Activated naive CD4-positive, alpha-beta T cell treated with anti-CD3 and anti-CD28 coated beads, Interleukin-2, amount 50 U/mL, for 72 hours (primary cell): ENCODE measurements at places on chromosomes 16 and 17. TPM values are rescaled to one million over a fixed set of nuclear protein-coding genes. Genes with fewer than 3 reads are reported as not detected.

DNA sequence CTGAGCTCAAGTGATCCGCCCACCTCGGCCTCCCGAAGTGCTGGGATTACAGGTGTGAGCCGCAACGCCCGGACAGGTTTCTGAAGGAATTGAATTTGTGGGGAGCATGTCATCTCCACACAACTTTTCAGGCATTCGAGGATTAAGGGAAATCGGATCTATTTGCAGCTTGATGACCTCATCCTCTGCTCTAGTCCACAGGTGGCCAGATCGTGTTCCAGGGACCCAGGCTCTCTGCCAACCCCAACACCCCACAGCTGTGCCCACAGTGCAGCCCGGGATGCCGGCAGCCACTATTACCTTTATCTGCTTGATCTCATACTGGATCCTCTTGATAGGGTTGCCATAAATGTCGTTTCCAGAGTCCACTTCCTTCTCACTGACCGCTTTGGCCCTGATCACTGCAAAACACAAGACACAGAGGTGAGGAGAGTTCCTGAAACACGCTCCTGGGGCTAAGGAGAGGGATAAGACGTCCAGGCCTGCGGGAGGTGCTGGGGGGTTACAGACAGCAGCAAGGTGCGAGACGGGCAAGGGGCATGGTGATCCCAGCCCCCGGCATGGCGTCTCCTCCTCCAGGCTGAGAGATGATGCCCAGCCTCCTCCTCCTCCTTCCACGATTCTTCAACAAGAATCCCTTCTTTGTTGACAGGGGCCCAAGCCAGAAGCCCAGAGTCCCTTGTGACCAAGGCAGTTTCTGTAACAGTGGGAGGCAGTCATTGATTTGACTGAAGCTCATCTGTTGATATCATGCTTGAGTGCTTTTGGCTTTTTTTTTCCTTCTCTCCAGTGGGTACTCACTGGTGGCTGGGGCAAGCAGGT, 29.3 kb downstream of the CEP295NL start:
- DNase-seq: no peak

DNA sequence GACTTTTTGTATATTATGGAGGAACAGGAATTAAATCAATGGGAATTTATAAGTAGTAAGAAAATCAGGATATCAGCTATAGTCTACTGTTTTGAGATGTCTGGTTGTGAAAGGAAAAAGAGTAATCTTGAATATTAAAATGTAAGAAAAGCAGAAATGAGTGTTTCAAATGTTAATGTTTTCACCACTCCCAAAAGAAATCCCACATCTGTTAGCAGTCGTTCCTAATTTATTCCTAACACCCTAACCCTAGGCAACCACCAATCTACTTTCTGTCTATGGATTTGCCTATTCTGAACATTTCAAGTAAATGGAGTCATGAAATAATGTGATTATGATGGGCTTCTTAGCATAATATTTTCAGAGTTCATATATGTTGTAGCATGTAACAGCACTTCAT, 133.0 kb downstream of the CHD9 start:
- no peak for DNase-seq

DNA sequence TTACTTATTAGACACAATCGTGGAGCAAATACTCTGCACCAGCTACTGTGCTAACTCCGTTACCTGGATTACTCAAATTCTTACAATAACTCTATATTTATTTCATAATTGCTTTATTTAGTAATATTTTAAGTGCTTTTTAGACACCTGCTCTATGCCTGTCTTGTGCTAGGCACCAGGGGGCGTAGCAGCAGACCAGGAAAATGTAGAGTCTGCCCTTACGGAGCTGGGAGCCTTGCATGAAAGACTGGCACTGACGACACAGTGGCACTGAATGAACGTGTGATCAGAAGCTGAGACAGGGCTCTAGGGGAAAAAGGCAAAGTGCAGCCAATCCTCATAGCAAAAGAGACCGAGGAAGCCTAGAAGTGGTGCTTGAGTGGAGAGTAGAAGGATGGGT, 486.5 kb downstream of the CDH13 start:
- no peak for DNase-seq

Gene KRT16
- not detected for total RNA-seq

- no peak for DNase-seq
Observed at GRCh38 chr17:35498448-35499178, 38.9 kb downstream of the SLFN12L start.

Gene SHISA9
- 0.07 TPM for total RNA-seq

DNA sequence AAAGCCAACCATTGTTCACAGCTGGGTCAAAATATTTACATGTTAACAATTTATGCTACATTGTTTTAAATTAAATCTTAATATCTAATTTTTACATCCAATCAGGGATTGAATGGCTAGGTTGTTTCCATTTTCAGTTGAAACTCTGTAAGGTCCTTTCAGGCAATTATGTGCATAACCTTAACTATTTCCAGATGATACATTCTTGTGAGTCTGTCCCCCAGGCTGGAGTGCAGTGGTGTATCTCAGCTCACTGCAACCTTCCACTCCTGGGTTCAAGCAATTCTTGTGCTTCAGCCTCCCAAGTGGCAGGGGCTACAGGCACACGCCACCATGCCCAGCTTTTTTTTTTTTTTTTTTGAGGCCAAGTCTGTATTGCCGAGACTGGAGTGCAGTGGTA, 10.4 kb downstream of the CDC42EP4 start:
- no peak for DNase-seq

DNA sequence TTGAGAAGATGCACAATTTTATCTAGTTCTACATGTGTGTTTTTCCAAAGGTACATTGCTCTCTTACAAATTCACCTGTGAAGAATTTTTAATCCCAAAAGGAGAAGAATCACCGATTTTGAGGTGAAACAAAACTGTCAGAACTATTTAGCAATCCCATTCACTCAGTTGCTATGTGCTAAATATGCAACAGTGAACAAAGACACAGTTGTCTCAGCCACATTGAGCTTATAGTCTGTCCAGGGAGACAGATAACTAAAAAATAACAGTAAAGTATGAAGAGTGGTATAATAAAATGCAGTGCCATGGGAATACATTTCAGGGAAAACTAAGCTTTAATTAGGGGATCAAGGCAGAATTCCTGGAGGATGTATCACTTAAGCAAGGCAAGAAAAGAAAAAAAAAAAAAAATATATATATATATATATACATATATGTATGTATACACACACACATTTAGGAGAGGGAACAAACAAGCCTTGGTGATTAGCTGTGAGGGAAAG, 110.4 kb downstream of the SPAG9 start:
- no peak for DNase-seq

Gene SOX9
- not detected for total RNA-seq

DNA sequence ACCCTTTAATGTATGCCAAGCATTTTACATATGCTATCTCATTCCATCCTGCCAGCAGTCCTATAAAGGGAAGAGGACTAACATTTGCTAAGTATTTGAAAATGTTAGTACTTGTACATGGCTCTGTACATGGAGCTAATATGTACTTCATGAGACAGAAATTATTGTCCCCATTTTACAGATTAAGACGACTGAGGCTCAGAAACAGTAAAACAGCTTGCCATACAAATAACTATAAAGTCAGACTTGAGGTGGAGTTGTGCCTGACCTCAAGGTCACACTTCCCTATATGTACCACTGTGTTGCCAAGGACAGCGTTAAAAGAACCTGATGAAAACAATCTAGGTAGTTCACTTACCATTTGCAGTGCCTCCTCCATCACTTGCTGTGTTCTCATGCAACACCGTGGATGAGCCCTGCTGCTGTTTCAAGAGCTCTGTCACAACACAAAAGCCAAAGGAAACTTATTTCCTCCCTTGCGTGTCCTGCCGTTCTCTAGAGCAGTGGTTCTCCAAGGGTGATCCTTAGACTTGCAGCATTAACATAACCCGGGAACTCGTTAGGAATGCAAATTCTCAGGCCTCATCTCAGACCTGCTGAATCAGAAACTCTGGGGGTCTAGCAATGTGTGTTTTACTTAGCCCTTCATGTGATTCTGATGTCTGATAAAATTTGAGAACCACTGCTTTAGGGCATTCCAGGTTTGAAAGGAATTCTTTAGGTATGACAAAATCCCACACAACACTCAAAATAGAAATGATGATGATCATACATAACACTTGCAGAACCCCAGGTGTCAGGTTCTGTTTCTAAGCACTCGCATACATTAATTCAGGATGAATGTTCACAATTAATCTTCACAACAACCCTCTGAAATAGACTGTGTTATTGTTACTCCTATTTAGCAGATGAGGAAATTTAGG, 51.2 kb upstream of the MTMR4 start:
- no peak for DNase-seq

DNA sequence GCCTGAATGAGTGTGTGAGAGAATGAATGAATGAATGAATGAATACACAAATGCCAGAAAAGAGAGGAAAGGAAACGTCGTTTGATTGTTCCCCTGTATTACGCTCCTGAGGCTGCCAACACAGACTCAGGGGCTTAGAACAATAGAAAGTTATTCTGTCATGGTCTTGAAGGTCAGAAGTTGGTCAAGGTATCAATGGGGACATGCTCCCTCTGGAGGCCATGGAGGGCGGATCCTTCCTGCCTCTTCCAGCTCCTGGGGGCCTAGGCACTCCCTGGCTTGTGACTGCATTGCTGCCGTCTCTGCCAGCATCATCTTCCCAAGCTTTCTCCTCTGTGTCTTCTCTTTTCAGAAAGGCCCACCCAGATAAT, 1.5 kb upstream of the SLC38A8 start:
- DNase-seq: no peak

GRCh38 chr16:77307426-77308162, 108.4 kb downstream of the SYCE1L start:
- no peak for DNase-seq

Gene TNFRSF17
- total RNA-seq: not detected

Gene ZFPM1
- total RNA-seq: 25.1 TPM

Gene TMEM204
- 17.6 TPM for total RNA-seq

GRCh38 chr16:78892951-78893733, 707.4 kb downstream of the MAF start:
- DNase-seq: no peak

DNA sequence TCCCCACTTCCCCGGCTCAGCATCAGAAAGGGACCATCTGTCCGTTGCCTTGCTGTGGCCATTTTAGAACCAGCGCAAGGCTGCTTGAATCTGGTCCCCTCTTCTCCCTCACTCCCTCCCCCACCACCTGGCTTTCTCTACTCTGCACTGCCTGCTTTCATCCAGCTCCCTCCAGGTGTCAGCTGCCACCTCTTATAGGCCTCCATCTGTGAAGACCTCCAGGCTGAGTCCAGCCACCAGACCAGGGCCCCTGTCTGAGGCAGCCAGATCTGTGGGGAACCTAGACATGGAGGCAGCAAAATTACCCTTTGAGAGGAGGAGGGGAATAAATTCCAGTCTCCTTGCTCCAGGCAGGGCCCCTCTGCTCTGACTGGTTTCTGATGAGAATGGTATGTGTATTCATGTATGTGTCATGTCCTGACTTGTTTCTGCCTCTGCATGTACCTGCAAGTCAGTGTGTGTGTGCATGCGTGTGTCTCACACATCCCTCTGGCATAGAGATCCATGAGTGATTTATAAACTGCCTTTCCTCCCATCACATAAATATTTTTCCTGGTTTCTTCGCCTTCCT, 21.1 kb downstream of the MINK1 start:
- DNase-seq: no peak
